ENCODE measurements at places on chromosomes 2 and 18. TPM values are rescaled to one million over a fixed set of nuclear protein-coding genes. Genes with fewer than 3 reads are reported as not detected.

- no peak for DNase-seq
These were observed 109.0 kb upstream of the KCNJ3 start for GRCh38 chr2:154589514-154589913.

The FAM117B gene
- 7.1 TPM for total RNA-seq

DNA sequence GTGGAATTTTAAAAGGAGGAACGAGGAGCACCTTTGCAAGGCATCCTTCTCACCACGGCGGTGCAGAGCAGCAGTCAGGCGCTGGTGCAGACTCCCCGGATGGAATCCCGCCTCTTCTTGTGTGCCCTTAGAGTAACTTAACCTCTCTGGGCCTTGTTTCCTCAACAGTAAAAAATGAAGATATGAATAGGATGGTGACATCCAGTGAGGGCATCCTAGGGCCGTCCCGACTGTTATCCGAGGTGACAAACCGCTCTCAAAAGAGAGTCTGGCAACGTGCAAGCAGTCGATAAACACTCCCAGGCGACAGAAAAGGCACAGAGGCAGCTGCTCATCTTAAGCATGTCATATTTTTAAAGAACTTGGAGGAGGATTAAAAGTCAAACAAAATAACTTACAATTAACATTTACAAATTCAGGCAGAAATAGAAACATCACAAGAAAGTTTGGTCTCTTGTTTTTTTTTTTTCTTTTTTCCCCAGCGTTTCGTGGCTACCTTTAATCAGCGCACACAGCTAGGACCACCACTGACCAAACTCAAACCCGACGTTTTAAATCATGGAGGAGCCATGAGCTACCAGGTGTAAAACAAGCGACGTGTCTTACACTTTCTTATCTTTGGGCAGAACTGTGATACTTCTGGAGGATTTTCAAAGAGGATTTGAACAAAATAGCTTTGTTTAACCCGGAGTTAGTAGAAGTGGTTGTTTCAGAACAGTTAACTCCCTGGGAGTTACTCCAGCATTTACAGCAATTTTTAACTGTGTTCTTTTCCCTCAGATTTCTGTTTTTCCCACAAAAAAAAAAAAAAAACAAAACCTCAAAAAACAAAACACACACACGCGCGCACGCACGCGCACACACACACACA is 2.1 kb downstream of the MBP start:
- no peak for DNase-seq

DNA sequence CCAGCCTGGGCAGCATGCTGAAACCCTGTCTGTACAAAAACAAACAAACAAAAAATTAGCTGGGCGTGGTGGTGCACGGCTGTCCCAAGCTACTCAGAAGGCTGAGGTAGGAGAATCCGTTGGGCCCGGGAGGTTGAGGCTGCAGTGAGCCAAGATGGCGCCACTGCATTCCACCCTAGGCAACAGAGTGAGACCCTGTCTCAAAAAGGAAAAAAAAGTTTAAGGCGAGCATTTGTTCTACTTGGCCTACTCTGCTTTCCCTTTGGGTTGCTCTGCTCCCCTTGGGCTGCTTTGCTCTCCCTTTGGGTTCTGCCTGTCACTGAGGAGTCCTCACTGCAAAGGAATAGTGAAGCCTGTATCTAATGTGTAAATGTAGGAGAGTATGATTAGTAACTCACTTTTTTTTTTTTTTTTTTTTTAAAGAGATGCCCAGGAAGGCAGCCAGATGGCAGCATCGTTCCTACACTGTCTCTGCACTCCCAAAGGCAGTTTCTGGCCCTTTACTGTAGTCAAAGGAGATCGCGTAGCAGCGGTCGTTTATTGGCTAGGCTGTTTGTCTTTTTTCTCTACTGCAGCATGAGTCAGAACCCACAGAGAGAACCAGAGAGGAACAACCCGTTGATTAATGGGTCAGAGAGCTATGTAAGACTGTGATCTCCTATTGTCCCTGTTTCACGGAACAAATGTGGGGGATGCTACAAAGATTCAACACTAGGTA is 118.3 kb upstream of the CWC22 start:
- DNase-seq = peak; percentile 82

- DNase-seq = no peak
These were observed 17.7 kb upstream of the SERPINB2 start for GRCh38 chr18:63869851-63870250.

DNA sequence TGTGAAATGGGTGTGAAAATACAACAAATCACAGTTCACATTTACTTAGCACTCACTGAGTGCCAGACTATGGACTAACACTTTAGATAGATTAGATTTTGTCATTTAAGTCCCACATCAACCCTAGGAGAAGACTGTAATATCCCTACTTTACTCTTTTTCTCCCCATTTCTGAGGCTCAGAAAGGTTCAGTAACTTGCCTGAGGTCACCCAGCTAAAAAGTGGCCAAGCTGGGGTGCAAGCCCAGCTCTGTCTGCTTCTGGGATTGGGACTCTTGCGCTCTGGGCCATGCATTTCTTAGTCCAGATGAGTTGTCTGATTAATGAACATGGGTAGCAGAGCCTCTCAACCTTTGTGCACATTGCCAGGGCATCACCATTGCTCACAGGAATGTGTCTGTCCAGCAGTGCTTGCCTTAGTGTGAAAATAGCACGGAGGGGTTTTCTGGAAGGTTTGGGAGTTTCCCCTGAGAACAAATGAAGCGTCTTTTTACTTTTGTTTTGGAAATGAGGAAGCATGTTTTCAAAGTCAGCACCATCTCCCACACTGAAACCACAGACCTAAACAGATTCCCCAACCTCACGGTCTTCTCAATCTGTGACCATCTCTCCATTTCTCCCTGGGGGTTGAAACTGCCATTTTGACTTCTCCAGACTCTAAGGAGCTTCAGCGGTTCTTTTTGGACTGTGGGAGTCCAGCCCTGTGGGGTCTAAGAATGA is 31.9 kb downstream of the NRP2 start:
- DNase-seq = no peak

DNA sequence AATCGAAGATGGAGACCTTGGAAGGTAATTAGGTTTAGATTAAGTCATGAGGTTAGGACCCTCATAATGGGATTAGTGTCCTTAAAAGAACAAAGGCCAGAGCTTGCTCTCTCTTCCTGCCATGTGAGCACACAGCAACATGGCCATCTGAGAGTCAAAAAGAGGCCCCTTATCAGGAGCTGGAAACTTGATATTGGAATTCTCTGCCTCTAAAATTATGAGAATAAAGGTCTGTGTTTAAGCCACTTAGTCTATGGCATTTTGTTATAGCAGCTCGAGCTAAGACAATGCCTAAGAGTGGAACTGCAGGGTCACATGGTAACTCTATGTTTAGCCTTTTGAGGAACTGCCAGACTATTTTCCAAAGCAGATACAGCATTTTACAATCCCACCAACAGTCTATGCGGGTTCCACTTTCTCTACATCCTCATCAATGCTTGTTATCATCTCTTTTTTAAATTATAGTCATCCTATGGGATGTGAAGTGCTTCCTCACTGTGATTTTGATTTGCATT is 42.4 kb downstream of the THADA start:
- no peak for DNase-seq

The SOX11 gene
- 6.6 TPM for total RNA-seq

DNA sequence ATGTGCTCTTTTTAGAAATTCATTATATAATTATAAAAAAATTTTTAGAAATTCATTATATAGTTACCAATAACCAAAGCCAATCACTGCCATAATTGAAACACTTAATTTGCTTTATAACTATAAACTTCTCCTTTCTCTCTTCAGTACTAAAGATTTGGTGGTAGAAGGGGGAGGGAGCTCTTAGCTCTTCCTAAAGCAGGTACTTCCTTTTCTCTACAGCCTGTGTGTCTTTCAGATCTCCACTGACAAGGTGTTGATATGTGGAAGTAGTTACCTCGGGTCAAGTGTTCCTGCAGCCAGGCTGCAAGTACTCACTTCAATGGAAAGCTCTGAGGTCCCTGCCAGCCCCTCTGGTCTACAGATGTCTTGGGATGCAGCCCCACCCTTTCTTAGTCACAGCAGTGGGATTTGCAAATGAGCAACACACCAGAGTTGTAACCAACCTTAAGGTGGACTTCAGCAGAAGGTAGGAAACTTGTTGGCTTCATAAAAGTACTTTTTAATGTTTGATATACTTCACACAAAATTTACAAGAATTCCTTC is 690.0 kb downstream of the ARHGAP15 start:
- peak; percentile 77 for DNase-seq

GRCh38 chr2:142585785-142586184 is 291.7 kb upstream of the KYNU start:
- DNase-seq = no peak

DNA sequence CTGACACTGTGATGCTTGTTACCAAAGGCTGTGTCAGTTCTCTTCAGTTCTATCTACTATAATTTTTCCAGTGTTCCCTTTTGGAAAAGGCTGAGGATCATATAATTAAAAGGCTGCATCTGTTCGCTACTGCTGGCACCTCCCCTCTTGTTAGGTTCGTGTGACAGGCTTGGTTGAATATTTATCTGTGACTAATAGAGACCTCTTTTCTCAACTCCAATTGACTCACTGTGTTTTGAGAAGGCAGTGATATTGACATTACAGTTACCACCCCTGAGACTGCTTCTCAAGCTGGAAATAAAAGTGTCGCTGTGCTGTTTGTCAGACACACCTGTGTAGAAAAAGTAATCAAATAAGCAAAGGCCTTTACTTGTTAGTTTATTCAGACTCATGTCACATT is 205.5 kb upstream of the KCNH7 start:
- DNase-seq = no peak

DNA sequence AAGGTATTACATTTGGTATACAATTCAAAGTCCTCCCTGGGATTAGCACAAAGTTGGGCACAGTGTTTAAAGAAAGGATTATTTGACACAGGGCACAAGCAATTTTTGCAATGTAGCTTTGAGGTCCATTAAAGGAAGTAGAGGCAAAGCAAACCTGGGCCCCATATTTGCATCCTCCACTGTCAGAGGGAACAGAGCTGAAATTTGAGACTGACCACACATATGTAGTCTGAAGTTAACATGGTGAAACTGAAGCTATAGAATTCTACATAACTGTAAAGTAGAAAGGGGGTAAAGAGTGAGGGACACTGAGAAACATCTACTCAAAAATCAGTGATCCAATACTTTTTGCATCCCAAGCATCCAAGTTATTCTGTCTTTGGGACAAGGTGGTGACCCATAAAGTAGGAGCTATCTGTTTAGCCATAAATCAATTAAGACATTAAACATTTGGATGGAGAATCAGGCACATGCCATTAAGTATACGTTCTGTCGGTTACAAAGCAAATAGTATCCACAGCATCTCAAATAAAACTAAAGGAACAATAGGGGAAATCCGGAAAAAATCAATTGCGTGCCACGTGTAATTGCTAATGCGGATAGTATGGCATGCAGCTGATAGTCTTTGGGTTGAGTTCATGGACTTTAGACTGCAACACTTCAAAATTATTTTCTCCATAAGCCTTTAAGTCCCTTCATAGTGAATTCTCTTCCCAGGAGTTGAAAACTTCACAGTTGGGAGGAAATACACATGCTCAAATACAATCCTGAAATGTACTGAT is 72.6 kb downstream of the PLEKHM3 start:
- DNase-seq = no peak

- DNase-seq = no peak
These were observed 834.5 kb upstream of the SALL3 start for GRCh38 chr18:78145096-78145495.

DNA sequence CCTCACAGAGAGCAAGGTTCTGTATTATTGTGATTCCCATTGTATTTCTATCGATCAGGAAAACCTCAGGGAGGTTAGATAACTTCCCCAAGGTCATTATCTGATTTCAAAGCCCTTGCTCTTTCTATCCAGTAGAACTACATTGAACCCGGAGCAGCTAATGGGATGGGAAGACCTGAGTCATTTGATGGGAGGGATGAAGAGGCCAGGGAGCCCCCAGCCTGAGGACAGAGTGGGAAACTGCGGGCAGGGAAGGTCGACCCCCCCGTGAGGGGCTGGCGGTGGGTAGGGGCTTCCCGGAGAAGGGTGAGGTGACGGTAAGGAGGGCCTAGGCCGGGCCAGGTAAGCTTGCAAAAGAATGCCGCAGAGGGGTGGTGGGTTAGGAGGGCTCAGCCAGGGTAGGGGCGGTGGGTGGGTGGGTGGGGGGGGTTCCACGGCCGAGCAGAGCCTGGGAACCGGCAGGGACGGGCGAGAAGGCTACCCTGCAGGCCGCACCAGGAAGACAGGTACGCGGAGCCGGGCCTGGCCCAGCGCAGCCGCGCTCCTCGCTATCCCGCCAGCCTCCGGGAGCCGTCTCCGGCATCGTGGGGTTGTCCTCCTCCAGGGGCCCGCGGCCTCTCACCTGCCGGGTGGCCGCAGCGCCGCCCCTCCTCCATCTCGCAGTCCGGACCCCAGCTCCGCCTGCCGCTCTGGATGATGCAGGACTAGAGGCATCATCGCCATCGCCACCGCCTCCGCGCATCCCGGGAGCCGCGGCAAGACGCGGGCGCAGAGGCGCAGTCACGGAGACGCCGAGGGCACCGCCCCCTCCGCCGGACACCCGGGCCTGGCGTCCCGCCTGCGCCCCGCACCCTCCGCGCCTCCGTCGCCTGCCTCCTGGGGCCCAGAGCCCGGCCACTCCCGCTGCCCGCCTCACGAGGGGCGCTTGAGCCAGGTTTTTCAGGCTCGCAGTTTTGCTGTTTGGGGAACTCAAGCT is at the start of gene GPR75:
Gene GPR75, minus strand, starts transcription at position 762 of the 976 bp plus-strand sequence. CDS start 5,211 bp downstream, outside the sequence.
- DNase-seq = no peak

- DNase-seq = peak; percentile 70
These were observed 72.5 kb downstream of the ACKR3 start for GRCh38 chr2:236642125-236642524.

DNA sequence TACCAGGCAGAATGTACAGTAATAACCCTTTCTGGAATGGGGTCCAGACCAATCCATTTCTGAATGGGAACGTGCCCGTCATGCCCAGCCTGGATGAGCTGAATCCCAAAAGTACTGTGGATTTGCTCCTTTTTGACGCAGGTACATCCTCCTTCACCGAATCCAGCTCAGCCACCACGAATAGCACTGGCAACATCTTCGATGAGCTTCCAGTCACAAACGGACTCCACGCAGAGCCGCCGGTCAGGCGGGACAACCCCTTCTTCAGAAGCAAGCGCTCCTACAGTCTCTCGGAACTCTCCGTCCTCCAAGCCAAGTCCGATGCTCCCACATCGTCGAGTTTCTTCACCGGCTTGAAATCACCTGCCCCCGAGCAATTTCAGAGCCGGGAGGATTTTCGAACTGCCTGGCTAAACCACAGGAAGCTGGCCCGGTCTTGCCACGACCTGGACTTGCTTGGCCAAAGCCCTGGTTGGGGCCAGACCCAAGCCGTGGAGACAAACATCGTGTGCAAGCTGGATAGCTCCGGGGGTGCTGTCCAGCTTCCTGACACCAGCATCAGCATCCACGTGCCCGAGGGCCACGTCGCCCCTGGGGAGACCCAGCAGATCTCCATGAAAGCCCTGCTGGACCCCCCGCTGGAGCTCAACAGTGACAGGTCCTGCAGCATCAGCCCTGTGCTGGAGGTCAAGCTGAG is 89.6 kb downstream of the SH3BP4 start:
- DNase-seq = no peak

GRCh38 chr2:232237464-232237863 is 141.1 kb upstream of the ALPP start:
- no peak for DNase-seq

- DNase-seq = no peak
These were observed 37.5 kb upstream of the NCOA1 start for GRCh38 chr2:24453379-24454073.

The PDE11A gene
- total RNA-seq = 0.39 TPM

The CNRIP1 gene
- 15.3 TPM for total RNA-seq

The VWC2L gene
- total RNA-seq = not detected

Data from skin of body (tissue), 3 donors.